ENCODE measurements at places on chromosomes 12 and 14. TPM values are rescaled to one million over a fixed set of nuclear protein-coding genes. Genes with fewer than 3 reads are reported as not detected.

- no peak overlapping the region for H3K4me3 ChIP-seq
- H3K27ac ChIP-seq, result no peak overlapping the region
- peaks cover 19% of the 10 kb centered on the region for H3K4me1 ChIP-seq
- DNase-seq, result no peak
Measured at GRCh38 chr14:52405314-52405713, 91.2 kb downstream of the PTGER2 start.

GRCh38 chr14:91866061-91866460 lies 1.3 kb downstream of the TC2N start:
- no peak overlapping the region for H3K27ac ChIP-seq
- H3K36me3 ChIP-seq, result peaks cover 9% of the 10 kb centered on the region
- peaks cover 2% of the 10 kb centered on the region for H3K4me1 ChIP-seq
- H3K4me3 ChIP-seq, result no peak overlapping the region
- DNase-seq, result no peak

Gene CCDC38
- total RNA-seq, result 0.09 TPM

DNA sequence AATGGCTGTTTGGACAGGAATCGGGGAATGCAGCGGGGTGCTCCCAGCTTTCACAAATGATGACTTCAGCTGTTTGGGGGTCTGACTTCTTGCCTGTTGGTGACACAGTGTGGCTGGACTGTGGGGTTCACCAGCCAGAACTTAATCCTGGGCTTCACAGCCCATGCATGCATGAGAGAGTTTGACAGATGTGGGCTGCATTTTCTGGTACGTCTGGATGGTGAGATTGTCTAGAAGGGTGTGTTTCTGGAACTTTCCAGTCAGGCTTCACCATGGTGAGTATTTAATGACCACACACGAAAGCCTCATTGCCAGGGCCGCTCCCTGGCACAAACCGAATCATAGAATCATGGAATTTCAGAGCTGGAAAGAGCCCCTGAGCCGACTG lies 29.6 kb downstream of the CHST11 start:
- DNase-seq, result no peak
- H3K36me3 ChIP-seq, result no peaks in the 10 kb centered on the region
- peaks cover 8% of the 10 kb centered on the region for H3K4me1 ChIP-seq
- H3K4me3 ChIP-seq, result no peak overlapping the region

Measured in mesothelial cell of epicardium (in vitro differentiated cells).